Thoracic aorta (tissue), 2 donors: ENCODE measurements at places on chromosomes 5 and 9. TPM values are rescaled to one million over a fixed set of nuclear protein-coding genes. Genes with fewer than 3 reads are reported as not detected.

Gene SEMA5A
- total RNA-seq = 13.3 TPM

Gene SLC6A19
- total RNA-seq = not detected

Gene TXNDC8
- total RNA-seq = not detected

Gene FOXD4
- total RNA-seq = 0.28 TPM

Gene C8G
- not detected for total RNA-seq

Gene C1QTNF3
- 4.3 TPM for total RNA-seq

Gene LCN15
- not detected for total RNA-seq

Gene LMAN2
- total RNA-seq = 159 TPM

Gene PCDH1
- 43.4 TPM for total RNA-seq

Gene ARAP3
- total RNA-seq = 15.0 TPM

Gene FAM81B
- not detected for total RNA-seq

Gene SAPCD2
- 0.92 TPM for total RNA-seq

Gene SLC34A3
- not detected for total RNA-seq

Gene CCDC152
- total RNA-seq = 4.7 TPM

Gene CYLC2
- total RNA-seq = not detected

Gene STPG3
- not detected for total RNA-seq

Gene PTGR1
- total RNA-seq = 20.2 TPM

Gene ZNF618
- total RNA-seq = 16.6 TPM

Gene ANKRD18B
- total RNA-seq = not detected

Gene UNC5A
- total RNA-seq = not detected

Gene ANKRD33B
- total RNA-seq = 5.7 TPM

Gene RARS1
- 93.8 TPM for total RNA-seq

Gene CAST
- total RNA-seq = 175 TPM

Gene DHX29
- 29.5 TPM for total RNA-seq

Gene SLC25A48
- 2.8 TPM for total RNA-seq

Gene RNF183
- not detected for total RNA-seq

Gene CYSRT1
- total RNA-seq = not detected

Gene GABRB2
- 0.27 TPM for total RNA-seq

Gene MRPL50
- 16.3 TPM for total RNA-seq

Gene PLPP7
- total RNA-seq = 29.0 TPM
